Bladder microvascular endothelial cell (primary cell): ENCODE measurements at places on chromosomes 16 and 17. TPM values are rescaled to one million over a fixed set of nuclear protein-coding genes. Genes with fewer than 3 reads are reported as not detected.

The TPSG1 gene
- not detected in 2 replicates for total RNA-seq

The CTRL gene
- 0.49 and 0.76 TPM in 2 replicates for total RNA-seq

The ZG16B gene
- total RNA-seq = 0.44 and 0.65 TPM in 2 replicates

The IRX5 gene
- total RNA-seq = 0.16 and 0.63 TPM in 2 replicates

The CIBAR2 gene
- total RNA-seq = 0.19 TPM in 1 of 2 replicates, not detected in the other

The C17orf50 gene
- total RNA-seq = not detected in 2 replicates

The HBQ1 gene
- total RNA-seq = 0.97 TPM in 1 of 2 replicates, not detected in the other

The ZNF267 gene
- total RNA-seq = 22.0 and 37.0 TPM in 2 replicates

The HOXB8 gene
- 1.4 and 4.9 TPM in 2 replicates for total RNA-seq

The PRDM7 gene
- not detected in 2 replicates for total RNA-seq

The SDK2 gene
- total RNA-seq = not detected in 2 replicates

The TEKT1 gene
- not detected in 2 replicates for total RNA-seq

The HBA1 gene
- total RNA-seq = not detected in 2 replicates

The SSH2 gene
- total RNA-seq = 13.9 and 32.2 TPM in 2 replicates

The KIF18B gene
- total RNA-seq = 2.8 and 3.9 TPM in 2 replicates

The PRSS36 gene
- 0.31 TPM in 1 of 2 replicates, not detected in the other for total RNA-seq

The PRAC1 gene
- not detected in 2 replicates for total RNA-seq

The EFCAB13 gene
- 4.4 and 8.1 TPM in 2 replicates for total RNA-seq

The CHST5 gene
- total RNA-seq = 0.19 TPM in 1 of 2 replicates, not detected in the other

The MFSD6L gene
- 0.13 TPM in 1 of 2 replicates, not detected in the other for total RNA-seq

The NAGS gene
- 2.0 and 5.3 TPM in 2 replicates for total RNA-seq

The RASL10B gene
- 0.57 TPM in 1 of 2 replicates, not detected in the other for total RNA-seq

The MYH8 gene
- not detected in 2 replicates for total RNA-seq

The CSHL1 gene
- not detected in 2 replicates for total RNA-seq

The SEPTIN1 gene
- 0.50 TPM in 1 of 2 replicates, not detected in the other for total RNA-seq

The MYH13 gene
- not detected in 2 replicates for total RNA-seq

The BRIP1 gene
- 6.2 and 10.3 TPM in 2 replicates for total RNA-seq

The CHD9NB gene
- 0.97 and 1.5 TPM in 2 replicates for total RNA-seq

The SLC35G6 gene
- not detected in 2 replicates for total RNA-seq

The FOXL1 gene
- 0.81 and 1.2 TPM in 2 replicates for total RNA-seq
